ENCODE measurements at places on chromosomes 5 and 9.
A peak's percentile ranks its signal among the peaks of the same experiment; 100 is the strongest.

DNA sequence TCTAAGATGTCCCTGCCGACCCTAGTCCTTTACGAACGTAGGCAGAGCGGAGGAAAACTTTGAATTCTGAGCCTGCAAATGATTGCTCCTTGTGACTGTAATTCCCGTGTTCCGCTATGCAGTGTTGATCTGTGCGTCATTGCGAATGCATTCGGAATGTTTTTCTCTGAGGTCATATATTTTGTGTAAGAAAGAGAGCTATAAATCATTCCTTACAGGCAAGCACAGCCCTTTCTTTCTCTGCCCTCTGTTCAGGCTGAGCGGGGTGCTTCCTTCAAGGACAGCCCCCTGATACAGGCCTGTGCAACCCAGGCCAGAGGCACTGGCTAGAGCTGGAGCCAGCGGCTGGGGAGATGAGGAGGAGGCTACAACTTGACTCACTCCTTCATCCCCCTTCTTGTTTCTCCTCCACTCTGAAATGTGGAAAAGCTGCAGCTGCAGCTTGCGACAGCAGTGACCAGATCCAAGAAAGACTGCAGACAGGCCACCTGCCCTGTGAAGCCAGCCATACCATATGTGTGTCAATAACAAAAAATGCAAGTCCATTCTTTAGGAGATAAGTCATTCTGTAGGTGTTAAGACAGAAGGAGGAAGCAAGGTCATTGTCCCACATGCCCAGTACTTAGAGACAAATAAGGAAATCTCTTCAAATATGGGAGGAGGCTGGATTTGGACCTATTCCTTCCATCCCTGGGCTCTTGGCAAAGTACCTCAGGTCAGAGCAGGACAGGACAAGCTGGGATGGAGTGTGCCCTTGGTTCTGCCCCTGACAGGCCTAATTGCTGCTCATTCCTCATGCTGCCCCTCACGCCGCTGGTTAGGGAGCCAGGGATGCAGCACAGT is 345.7 kb upstream of the WWC1 start:
- DNase-seq, result no peak

GRCh38 chr5:158436271-158437065 is 577.5 kb upstream of the CLINT1 start:
- DNase-seq, result no peak

DNA sequence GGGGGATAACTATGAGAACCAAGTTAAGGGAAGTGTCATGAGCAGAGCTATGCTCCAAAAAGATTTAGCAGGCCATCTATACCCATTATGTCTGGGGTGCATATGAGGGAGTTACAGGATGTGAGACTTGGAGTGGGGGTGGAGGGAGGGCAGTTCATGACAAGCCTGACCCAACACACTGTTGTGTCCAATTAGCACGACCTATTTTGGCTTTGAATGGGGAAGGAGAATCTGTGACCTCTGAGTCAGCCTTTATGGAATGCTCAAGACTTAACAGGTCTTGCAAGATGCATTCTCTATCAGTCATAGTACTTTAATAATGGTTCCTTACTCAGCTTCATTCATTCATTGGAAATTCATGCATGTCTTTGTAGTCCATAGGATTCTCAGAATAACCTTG is 71.7 kb downstream of the GRIA1 start:
- no peak for DNase-seq

- DNase-seq, result no peak
Measured at GRCh38 chr5:103929338-103930013, 366.9 kb upstream of the NUDT12 start.

DNA sequence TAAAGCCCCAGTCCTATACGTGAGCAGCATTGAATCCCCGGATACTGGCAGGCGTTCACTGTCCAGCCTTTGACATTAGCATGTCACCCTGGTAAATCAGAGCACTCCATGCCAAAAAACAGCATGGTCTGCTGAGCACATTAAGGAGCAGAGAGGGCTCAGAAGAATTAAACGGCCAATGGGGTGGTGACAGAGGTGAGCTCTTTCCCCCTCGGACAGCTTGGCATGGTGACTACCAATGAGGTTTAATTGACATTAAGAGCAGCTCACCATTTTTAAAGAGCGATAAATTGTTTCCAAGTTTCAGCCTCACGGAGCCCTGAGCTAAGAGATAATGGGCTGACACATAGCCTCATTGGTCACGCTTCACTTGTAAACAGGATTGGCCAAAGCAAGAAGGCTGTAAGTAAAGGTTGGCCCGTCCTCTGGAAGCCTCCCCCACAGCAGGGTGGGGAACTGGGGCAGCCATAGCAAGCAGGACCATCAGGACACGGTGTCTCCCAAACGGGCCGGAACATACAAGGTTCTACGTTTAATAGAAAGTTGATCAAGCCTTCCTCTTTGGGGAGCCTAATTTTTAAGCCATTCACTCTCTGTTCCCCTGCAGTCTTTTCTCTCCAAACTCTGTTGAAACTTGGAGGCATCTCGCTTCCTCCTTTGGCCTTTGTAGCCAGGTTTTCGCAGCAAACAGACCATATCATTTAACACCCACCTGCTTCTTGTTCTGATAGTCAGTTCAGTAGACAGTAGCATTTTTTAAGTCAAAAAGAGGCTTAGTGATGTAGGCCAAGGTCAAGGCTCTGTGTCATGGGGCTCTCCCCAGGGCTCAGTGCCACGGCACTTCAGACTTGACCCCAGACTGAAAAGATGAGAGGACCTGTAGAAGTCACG is 25.9 kb downstream of the QRFP start:
- no peak for DNase-seq

DNA sequence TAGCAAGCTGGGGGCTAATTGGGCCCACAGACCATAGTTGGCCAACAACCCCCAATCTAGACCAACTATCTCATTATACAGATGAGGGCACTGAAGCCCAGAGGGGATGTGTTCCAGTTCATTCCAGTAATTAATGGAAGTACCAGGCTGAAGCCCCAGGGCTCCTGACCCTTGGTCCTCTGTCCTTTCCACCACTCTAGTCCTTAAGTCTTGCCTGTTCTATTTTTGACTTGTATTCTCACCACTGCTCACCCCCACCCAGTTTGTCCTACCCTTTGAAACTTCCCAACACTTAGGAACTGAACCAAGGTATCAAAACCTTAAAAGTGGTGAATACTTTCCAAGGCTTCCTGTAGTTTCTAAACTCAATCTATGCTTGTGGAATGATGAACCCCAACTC is 407.4 kb downstream of the ENC1 start:
- DNase-seq, result no peak

DNA sequence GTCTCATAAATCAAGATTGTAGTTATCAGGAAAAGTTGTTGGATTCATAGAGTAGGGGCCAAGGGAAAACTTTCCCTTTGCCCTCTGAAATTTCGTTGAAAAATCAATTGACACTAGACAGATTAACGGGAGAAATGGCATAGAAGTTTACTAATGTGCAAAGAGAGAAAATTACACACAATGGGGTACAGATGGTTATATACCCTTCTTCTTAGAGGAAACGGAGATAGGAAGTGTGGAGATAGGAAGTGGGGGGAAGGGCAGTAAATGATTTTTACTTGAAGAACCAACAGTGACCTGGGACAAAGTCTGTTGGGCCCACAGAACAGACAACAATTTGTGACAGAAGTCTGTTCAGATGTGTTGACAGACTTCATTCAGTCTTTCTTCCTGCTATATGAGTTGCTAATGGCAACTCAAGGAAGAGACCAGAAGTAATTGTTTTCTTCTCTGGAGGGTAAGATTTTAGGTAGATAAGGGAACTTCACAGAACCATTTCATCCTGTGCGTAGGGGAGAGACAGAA is 177.9 kb downstream of the C9orf152 start:
- no peak for DNase-seq

DNA sequence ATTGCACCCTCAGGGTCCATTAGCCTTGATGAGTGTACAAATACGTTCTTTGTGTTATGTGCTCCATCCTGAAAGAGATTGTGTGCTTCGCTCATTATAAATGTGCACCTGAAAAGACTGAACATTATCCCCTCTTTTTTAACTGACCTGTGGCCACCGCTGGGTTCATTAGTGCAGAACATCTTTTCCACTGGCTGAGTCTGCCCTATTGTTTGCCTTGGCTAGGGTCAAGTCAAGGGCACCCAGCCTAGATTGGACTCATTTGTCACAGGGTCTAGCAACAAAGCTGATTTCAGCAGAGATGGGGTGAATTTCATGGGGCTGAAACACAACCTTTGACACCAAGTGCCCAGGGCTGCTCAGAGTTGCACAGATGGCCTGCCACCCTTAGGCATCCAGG is 764.1 kb upstream of the ARRDC3 start:
- DNase-seq, result no peak

- no peak for DNase-seq
Measured at GRCh38 chr9:99464568-99464967, 242.5 kb downstream of the SEC61B start.

- no peak for DNase-seq
Measured at GRCh38 chr9:105484226-105484625, 36.4 kb downstream of the FSD1L start.

DNA sequence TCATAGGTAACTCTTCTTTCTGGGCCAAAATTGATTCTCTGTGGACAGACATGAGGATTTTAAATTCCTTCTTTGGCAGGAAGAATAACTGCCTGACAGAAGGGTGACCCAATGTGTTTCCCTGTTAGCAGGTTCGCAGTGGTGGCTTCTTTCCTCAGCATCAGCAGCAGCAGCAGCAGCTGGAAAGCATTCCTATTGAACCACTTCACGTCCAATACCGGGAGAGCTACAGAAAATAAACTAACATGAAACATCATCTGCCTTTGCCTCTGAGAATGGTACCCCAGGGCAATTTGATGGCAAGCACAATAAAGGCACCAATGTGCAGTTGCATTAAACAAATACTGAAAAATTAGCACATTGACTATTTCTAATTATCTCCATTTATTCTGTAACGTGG is 214.5 kb downstream of the TMEM167A start:
- DNase-seq, result no peak

DNA sequence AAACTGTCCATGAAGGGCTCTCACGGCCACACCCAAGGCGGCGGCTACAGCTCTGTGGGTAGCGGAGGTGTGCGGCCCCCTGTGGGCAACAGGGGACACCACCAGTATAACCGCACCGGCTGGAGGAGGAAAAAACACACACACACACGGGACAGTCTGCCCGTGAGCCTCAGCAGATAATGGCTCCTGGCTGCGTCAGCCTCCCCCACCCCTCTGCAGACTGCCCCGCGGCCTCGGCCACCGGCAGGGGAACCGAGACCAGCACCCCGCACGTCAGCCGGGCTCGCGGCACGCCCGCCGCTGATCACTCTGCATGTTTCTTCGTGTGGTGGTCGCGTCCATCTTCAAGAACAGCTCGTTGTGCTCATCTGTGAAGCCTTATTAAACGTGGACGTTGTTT is 41.5 kb downstream of the TENT4A start:
- DNase-seq, result no peak

DNA sequence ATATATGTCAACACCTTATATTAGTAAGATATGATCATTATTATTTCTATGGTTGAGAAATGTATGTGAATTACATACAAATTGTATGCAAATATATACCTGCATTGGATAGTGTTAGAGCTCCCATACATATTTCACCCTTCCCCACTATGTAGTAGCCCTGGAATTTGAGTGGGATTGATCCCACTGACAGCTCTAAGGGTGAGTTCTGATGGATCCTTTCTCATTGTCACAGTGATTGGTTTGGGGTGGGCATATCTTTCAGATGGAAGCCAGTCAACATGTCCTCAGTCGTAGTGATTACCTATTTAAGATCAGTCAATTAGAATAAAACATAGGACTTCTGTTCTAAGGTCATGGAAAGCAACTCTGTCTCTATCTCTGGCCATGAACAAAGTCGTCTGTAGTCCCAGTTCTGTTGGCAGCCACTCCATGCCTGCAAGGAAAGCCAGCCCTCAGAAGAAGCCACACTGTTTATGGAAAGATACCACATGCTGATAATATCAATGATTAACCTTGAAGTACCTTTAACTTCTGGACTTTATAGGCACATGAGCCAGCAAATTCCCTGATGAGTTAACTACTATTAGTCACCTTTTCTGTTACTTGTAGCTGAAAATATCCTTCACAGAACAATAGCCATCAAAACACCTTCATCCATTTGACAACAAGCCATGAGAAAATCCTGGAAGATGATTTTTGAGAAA is 5.1 kb upstream of the CCDC192 start:
- no peak for DNase-seq

DNA sequence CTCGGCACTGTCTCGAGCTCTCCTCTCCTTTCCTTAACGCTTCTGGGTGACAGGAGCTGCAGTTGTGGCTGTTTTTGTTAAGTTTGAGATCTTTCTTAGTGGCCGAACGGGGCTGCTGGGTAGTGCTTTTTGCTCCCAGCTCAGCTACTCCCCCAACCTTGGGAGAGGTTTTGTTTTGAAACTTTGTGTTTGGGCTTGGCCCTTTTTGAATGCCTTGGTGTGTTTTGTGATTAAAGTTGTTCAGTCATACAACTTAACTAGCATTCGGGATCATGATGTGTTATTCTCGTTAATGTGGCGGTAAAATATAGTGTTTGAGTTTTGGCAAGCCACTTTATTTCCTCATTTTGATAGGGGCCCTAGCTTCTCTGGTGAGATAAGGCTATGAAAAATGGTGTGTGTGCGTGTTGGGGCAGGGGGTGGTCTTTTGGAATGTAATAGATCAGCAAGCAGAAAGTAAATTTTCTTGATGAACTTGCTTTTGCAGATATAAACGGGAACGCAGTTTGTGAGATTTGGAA is 1.1 kb downstream of the KDM3B start:
- DNase-seq, result no peak

DNA sequence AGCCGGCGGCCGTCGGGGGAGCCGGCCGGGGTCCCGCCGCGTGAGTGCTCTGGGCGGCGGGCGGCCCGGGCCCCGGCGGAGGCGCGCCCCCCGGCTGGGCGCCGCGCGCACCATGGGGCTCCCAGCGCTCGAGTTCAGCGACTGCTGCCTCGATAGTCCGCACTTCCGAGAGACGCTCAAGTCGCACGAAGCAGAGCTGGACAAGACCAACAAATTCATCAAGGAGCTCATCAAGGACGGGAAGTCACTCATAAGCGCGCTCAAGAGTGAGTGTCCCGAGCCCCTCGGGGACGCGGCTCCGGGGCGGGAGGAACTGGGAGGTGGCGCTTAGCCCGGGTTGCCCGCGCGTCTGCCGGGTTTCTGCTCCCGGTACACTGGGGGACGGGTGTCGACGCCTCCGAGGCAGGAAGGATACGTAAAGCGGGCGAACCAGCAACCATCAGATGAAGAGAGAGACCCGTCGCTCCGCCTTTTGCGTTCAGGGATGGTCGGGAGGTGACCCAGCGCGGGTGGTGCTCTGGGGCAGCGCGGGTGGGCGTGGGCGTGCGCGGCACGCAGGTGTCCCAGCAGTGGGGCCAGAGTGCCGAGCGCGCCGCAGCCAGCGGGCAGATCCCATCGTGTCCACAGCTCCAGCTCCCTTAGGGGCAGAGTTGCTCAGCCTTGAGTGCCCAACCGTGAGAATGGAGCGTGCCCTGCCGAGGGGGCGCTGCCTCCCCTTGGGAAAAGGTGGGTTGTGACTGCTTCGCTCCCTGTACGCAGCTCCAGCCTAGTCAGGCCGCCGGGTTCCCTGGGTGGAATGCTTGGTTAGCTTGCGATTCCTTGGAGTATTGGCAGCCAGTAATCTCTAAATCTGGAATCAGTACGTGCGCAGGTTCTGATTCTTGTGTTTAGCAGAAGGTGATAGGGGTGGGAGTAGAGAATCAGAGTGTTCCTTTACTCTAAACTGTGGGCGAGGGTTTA is 753 bp downstream of the ARHGAP26 start:
- peak; percentile 50 for DNase-seq

- no peak for DNase-seq
Measured at GRCh38 chr5:68126886-68127285, 88.7 kb upstream of the PIK3R1 start.
